AG20443 (cell line): ENCODE measurements at places on chromosomes 5 and 9.

GRCh38 chr5:10374046-10375022 is 20.8 kb downstream of the MARCHF6 start:
- DNase-seq = no peak

DNA sequence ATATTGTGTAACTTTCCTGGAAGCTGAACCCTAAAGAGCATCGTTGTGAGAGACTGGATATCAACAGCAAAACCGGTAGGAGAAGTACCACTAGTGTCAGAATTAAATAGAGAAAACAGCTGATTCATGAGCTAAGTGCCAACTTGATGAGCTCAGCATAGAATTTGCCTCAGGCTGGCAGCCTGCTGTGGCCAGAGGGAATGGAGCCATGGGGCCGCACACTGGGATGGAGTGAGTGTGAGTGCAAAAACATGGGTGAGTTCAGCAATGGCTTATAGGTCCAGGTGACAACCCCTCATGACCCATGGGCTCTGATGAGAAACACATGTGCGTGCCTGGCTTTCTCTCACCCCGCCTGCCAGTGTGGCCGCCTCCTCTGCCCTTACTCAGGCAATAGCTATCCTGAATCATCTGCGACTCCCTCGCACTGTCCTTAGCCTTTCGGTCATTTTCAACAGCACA is 25.4 kb downstream of the ADAMTS16 start:
- DNase-seq = no peak

DNA sequence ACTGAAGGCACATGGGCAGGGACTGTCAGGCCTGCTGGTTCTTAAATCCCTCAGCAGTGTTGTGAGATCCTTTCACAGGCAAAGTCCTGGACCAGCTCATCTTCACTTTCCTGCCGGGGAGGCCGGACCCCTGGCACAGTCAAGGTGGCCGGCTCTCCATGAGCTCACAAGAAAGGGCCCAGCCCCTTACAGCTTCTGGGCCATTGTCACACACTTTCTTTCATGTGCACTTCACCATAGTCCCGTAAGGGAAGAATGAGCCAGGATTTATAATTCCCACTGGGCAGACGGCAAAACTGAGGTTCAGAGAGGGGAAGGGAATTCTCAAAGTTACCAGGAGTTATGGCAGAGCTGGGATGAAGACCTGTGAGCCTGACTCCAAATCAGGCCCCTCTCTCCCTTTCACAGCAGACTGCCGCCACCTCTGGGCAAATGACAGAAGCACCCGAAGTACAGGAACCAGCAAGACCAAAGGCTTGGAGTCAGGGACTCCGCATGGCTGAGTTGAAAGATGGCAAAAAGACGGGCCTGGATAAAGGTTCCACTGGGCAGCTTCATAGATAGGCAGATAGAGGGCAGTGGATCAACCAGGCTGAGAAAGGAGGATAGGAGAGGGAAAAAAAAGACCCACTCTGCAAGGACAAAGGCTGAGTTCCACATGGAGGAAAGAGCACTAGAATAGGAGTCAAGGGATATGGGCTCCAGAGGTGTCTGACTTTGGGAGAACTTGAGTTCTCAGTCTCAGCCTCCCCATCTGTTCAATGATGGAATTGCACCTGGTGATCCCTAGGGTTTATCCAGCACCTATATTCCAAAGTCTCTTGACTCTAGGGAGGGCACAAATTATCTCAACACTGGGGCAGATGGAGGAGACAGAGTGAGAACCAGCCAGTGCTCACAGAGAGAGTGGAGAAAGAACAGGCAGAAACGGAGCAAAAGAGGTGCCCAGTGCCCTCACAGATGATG is 128.7 kb downstream of the PAX5 start:
- no peak for DNase-seq

DNA sequence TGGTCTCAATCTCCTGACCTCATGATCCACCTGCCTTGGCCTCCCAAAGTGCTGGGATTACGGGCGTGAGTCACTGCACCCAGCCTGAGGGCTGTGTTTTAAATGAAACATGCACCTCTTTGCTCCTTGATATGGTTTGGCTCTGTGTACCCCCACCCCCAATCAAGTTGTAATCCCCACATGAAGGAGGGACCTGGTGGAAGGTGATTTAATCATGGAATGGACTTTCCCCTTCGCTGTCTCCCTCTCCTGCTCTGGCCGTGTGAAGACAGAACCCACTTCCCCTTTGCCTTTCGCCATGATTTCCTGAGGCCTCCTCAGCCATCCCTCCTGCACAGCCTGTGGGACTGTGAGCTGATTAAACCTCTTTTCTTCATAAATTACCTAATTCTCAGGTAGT is 12.5 kb upstream of the NOTCH1 start:
- no peak for DNase-seq

- peak; percentile 89 for DNase-seq
Measured at GRCh38 chr5:172943283-172943841, 15.9 kb upstream of the RPL26L1 start.

GRCh38 chr9:2362150-2362549 is 259.4 kb upstream of the VLDLR start:
- no peak for DNase-seq

DNA sequence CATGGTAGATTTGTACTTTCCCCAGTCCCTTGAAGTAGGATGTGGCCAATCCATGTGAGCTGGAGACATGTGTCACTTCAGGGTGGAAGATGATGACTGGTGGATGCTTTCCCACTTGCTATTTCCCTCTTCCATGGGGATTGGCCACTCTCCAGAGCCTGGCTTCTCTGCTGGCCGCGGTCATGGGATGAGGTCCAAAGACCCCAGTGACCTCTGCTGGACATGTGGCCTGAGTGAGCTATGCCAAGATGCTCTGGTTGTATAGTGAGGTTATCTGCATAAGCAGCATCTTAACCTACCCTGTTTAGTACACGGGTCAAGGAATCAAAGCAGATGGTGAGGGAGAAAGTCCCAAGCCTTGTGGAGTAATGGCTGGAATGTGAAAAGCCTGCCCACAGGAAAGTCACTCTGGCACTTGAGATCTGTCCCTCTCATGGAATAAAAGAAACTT is 47.1 kb downstream of the SH3PXD2B start:
- DNase-seq = peak; percentile 49

DNA sequence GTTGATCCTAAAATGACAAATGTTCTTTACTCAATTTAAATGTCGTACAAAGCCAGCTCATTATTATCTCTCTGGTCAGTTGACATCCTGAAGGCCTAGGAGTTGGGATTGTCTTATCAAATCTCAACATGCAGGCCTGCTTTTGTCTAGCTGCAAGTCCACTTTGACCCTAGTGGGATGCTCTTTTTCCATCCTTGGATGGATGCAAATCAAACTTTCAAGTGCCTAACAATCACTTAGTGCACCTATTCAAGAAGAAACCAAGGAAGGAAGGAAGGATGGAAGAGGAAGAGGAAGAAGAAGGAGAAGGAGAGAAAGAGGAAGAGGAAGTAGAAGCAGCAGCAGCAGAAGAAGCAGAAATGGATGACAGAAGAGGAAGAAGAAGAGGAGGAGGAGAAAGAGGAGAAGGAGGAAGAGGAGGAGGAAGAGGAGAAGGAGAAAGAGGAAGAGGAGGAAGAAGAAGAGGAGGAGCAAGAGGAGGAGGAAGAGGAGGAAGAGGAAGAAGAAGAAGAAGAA is 109.6 kb downstream of the PIK3R1 start:
- no peak for DNase-seq

- no peak for DNase-seq
Measured at GRCh38 chr9:135584934-135585333, 23.4 kb downstream of the PAEP start.

DNA sequence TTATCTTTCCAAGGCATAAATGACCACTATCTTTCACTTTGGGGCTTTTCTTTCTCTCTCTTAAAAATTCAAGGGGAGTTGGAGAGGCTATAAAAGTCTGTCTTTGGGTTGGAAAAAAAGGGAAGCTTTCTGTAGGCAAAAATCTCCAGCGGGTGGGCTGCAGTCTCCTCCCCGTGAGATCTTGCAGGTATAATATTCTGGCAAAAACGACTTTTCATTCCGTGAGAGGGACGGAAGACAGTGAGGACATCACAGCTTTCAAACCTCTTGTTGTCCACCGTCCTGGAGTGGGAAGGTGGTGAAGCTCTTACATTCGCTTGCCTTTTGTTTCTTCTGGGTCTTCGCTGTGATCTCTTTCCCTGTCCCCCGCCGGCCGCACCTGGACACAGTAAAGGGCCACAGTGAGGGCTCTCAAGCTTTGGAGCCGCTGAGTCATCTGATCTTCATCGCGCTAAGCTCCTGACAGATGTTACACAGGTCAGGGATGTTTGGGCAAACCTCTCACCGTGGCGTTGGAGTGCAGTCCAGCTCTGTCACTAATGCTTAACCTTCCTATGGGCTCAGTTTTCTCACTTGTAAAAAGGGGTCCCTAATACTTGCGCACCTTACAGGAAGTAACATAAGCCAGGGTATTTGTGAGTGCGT is 61.9 kb upstream of the MEGF10 start:
- no peak for DNase-seq

GRCh38 chr5:2300421-2300820 is 417.7 kb upstream of the IRX4 start:
- no peak for DNase-seq

- no peak for DNase-seq
Measured at GRCh38 chr5:153425914-153426313, 64.6 kb upstream of the GRIA1 start.

- DNase-seq = no peak
Measured at GRCh38 chr9:84893419-84894128, 224.0 kb downstream of the NTRK2 start.
